K562 (cell line): ENCODE measurements at places on chromosomes 16 and 17. TPM values are rescaled to one million over a fixed set of nuclear protein-coding genes. Genes with fewer than 3 reads are reported as not detected.
A peak's percentile ranks its signal among the peaks of the same experiment; 100 is the strongest.

C16orf92 gene
- not detected in 2 replicates for total RNA-seq

CORO1A gene
- total RNA-seq, result 17.8 and 21.1 TPM in 2 replicates

ABCA10 gene
- total RNA-seq, result 0.09 and 0.16 TPM in 2 replicates

DNA sequence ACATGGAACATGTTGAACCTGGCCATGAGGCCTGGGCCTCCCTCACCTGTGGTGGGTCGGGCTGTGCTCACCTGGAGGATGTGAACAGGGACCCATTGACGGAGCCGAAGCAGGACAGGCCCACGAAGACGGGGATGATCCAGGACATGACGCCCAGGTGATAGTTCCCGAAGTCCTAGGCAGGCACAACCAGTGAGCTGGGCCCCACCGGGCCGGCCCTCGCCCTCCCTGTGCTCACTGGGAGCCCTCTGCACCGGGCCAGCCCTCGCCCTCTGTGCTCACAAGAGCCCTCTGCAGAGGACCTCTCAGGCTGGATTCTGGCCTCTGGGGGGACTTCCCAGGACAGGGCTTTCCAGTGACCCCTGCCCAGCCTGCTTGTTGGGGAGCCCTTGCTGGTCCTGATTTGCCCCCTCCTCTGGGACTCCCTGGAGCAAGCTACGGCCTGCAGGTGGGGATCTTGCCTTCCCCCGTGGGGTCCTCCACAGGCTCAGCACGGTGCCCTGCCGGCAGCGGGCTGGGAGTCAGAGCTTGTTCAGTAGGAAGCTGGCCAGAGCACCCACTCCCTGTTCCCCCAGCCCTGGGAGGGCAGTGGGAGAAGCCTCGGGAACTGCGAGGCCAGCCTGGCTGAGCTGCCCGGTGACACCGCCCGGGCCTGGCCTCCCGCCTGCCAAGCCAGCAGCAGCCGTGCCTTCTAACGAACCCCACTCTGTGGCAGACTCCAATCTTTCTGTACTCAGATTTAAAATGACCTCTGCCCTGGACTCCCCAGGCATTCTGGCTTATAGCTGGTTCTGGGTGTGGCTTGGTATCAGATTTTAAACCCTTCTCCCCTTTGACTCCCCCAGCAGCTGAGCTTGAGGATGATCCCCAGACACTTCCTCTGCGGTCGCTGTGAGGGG, 30.4 kb downstream of the SLC7A5 start:
- DNase-seq, result no peak
- H3K27me3 ChIP-seq, result no peaks in the 10 kb centered on the region
- H3K36me3 ChIP-seq, result peaks cover 97% of the 10 kb centered on the region; the same call in 2 of the 3 replicates
- H3K4me3 ChIP-seq, result no peak overlapping the region

DNA sequence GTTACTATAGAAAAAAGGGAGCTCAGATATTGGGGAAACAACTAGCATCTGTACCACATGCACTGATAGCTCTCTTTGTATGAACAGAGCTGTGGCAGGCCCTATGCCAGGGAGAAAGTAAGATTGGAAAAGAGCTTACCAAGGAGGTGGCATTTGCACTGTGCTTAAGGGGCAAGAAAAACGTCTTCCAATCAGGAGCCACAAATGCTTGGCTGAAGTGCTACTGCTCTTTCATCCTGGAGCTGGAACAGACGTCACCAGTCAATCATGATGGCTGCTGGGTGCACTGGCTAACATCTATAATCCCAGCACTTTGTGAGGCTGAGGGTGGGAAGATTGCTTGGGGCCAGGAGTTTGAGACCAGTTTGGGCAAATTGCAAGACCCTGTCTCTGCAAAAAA, 218.5 kb downstream of the SEC14L1 start:
- no peak overlapping the region for H3K4me3 ChIP-seq
- H3K27me3 ChIP-seq, result no peaks in the 10 kb centered on the region
- H3K4me1 ChIP-seq, result peaks cover 21% of the 10 kb centered on the region
- DNase-seq, result no peak
- H3K27ac ChIP-seq, result no peak overlapping the region

DNA sequence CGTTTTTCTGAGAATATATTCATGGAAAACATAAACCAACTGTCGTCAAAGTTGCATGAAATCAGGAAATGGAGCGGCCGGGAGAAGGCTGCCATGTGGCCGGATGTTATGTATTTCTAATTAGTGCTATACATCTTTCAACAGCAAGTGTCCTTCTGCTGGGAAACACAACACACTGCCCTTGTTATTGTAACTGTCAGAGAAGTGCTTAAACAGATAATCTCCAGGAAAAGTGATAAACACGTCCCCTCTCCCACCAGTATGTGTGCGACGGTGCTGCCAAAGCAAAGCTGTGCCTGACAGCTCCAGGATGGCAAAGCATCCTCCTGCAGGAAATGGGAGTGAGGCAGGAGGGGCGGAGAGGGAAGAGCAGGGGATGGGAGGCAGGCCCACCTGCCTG, 111.8 kb downstream of the SMG6 start:
- no peak for DNase-seq
- H3K36me3 ChIP-seq, result 0 out of 3 replicates have a peak, but pooled peaks cover 3% of the 10 kb centered on the region
- no peaks in the 10 kb centered on the region for H3K27me3 ChIP-seq
- H3K4me1 ChIP-seq, result peaks cover 16% of the 10 kb centered on the region; the same call in 2 of the 3 replicates
- H3K27ac ChIP-seq, result 0 out of 3 replicates have a peak overlapping the region, but pooled peaks have one; percentile 15

DNA sequence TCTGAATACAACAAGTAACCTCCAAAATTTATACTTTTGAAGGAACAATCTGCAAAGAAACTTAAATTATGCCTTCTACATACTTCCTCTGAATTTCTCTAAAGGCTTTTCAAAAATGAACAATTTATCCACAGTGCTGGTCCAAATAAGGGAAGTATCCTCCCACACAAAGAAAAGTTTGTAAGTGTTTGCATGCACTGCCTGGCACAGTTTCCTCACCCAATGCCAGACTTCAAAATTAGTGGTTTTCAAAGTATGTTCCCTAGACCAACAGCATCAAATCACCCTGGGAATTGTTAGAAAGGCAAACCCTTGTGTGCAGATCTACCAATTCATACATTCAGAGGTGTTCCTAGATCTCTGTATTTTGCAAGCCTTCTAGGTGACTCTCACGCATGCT, 82.5 kb downstream of the PCTP start:
- H3K27ac ChIP-seq, result no peak overlapping the region
- no peaks in the 10 kb centered on the region for H3K36me3 ChIP-seq
- H3K4me3 ChIP-seq, result no peak overlapping the region
- 0 out of 2 replicates have a peak, but pooled peaks cover 4% of the 10 kb centered on the region for H3K27me3 ChIP-seq
- no peak for DNase-seq

GRCh38 chr16:13254998-13255614, 353.7 kb downstream of the SHISA9 start:
- H3K36me3 ChIP-seq, result no peaks in the 10 kb centered on the region
- no peak for DNase-seq
- H3K4me3 ChIP-seq, result no peak overlapping the region
- H3K27ac ChIP-seq, result no peak overlapping the region

DNA sequence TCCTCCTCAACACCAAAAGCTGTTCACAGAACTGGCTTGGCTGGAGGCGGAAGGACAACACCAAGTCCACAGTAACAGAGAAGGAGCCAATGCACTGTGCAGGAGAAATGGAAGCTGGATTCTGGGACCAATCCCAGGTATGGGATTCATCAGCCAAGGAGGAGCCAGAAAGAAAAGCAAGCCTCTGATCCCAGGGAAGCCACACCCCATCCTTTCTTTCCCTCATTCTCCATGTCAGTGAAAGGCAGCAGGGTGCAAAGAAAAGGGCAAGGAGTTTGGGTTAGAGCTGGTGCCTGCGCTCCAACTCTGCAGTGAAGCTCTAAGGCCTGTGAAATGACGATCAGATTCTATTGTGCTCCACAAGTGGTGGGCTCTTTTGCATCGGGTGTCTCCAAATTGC, 11.0 kb downstream of the DCAKD start:
- no peak for DNase-seq
- no peak overlapping the region for H3K27ac ChIP-seq
- H3K4me1 ChIP-seq, result peaks cover 12% of the 10 kb centered on the region

- DNase-seq, result no peak
- H3K4me3 ChIP-seq, result no peak overlapping the region
- H3K27me3 ChIP-seq, result peaks cover 4% of the 10 kb centered on the region; the same call in 1 of the 2 replicates
- no peaks in the 10 kb centered on the region; the same call in 1 of the 2 replicates for H3K4me1 ChIP-seq
- no peaks in the 10 kb centered on the region for H3K36me3 ChIP-seq
- no peak overlapping the region for H3K27ac ChIP-seq
Measured at GRCh38 chr16:55255733-55256282, 68.2 kb upstream of the IRX6 start.

DNA sequence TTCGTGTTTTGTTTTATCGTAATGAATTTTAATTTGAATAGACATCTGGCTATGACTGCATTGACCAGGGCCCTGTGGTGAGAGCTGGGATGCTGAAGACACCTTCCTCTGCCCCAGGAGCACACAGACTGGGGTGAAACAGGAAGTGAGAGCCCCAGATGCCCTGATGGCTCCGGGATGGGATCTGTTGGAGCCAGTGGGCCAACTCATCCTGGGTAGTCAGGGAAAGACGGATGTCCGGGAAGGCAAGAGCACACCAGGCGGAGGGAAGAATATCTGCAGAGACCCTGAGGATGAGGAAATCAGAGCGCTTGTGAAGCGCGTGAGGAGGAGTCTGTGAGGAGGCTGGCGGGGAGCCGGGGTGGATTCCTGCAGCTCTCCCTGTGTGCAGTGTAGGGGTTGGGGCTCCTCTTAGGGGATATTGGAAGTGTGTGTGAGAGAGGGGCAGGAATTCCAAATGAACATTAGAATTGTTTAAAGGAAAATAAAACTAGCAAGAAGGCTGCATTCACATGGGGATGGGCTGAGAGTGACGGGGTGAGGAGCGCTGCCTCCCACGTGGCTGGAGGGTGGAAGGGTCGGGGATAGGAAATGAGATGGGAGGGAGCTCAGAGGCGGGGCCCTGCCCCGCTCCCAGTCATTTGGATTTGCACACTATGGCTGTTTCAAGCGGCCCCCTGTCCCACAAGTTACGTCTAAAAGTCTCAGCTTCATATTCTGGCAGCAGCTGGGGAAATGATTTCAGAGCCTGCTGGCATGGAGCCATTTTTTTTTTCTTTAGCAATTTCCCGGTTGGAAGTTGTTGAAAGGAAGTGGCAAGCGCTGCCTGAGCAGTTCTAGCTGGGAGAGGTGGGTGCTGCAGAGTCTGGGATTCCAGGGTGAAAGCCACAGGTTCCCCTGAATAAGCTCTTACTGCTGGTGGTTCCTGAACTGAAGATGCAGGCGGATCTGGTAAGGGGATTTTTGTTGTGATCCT, 71.2 kb upstream of the LGALS9 start:
- no peak overlapping the region for H3K4me3 ChIP-seq
- no peak for DNase-seq
- no peaks in the 10 kb centered on the region for H3K27me3 ChIP-seq
- H3K27ac ChIP-seq, result no peak overlapping the region

DNA sequence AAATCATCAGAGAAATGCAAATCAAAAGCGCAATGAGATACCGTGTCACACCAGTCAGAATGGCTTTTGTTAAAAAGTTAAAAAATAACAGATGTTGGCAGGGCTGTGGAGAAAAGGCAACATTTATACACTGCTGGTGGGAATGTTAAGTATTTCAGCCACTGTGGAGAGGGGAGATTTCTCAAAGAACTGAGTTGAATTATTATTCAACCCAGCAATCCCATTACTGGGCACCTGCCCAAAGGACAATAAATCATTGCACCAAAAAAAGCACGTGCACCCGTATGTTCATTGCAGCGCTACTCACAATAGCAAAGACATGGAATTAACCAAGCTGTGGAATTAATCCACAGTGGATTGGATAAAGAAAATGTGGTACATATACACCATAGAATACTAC, 204.7 kb downstream of the HS3ST4 start:
- no peaks in the 10 kb centered on the region for H3K4me1 ChIP-seq
- no peaks in the 10 kb centered on the region for H3K27me3 ChIP-seq
- no peak for DNase-seq
- H3K4me3 ChIP-seq, result no peak overlapping the region
- H3K27ac ChIP-seq, result no peak overlapping the region

GRCh38 chr17:17032131-17032692, 10.0 kb upstream of the MPRIP start:
- H3K27me3 ChIP-seq, result no peaks in the 10 kb centered on the region
- no peak overlapping the region; the same call in 2 of the 3 replicates for H3K27ac ChIP-seq
- no peak overlapping the region for H3K4me3 ChIP-seq
- H3K4me1 ChIP-seq, result peaks cover 39% of the 10 kb centered on the region
- DNase-seq, result no peak
